Esophagus squamous epithelium (tissue), 5 donors: ENCODE measurements at places on chromosomes 5 and 9.

DNA sequence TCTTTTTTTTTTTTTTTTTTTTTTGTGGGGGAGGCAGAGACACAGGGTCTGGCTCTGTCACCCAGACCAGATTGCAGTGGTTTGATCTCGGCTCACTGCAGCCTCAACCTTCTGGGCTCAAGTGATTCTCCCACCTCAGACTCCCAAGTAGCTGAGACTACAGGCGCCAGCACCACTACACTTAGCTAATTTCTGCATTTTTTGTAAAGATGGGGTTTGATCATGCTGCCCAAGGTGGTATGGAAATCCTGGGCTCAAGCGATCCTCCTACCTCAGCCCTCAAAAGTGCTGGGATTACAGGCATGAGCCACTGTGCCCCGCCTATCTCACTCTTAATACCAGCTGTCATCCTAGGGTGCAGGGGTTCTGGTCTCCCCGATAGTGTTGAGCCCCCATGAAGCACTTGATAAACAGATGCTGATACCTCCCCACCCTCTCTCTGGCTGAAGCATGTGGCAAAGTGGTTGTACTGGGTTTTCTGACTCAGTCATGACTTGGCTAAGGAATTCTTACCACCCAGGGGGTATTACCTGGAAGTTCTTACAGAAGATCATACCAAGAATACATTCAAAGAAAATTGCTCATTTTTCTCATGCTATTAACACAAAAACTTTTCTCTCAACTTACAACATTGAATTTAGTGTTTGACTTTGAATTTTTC lies 110.2 kb upstream of the DAPK1 start:
- DNase-seq = no peak

DNA sequence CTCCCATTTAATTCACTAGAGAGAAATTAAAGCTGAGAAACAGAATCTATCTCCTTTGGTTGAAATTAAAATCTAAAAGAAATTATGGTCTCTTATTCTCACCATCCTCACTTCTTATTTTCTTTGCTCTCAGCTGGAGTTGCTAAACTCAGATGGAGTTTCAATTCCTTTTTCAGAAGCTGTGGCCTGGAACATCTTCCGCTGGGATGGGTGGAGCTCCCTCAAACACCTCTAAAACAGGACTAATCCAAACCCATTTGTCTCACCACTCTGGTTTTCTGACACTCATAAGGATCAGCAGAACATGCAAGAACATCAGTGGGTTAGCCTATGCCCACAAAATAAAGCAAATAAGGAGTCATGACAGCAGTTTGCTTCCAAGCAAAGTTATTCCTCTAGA lies 39.6 kb upstream of the CEP78 start:
- DNase-seq = no peak

DNA sequence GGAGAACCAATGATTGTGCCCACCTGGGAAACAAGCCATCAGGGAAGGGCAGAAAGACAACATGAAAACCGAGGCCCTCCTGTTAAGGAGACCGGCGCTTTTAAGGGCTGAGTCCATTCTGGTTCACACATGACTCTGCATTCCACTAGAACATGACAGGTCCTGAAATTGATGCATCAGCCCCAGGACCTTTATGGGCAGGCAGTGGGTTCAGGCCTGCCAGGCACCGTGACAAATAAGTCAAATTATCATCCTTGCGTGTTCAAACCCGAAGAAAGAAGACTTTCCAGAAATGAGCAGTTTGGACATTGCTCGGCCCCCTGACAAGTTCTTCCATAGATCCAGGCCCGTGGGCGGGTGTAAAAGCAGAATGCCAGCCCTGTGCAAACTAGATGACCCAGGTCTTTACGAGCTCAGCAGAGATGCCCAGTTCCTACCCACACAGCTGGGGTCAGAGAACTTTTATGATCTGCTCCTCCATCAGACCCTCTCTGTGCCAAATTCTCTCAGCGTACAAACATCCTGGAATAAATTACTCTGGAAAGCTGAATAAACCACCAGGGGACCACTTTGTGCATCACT lies 295.5 kb upstream of the WWC1 start:
- DNase-seq = no peak

- DNase-seq = no peak
Measured at GRCh38 chr9:36187414-36187813, 3.3 kb upstream of the CLTA start.

DNA sequence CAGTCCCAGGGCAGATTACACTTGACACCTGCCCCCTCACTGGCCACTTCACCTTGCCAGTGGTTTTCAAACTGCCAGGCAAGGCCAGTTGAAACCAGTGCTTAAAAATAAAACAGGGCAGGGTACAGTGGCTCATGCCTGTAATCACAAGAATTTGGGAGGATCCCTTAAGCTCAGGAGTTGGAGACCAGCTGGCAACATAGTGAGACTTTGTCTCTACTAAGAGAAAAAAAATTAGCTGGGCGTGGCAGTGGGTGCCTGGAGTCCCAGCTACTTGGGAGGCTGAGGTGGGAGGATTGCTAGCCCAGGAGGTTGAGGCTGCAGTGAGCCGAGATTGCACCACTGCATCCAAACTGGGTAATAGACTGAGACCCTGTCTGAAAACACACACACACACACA lies 58.1 kb downstream of the ROPN1L start:
- no peak for DNase-seq

DNA sequence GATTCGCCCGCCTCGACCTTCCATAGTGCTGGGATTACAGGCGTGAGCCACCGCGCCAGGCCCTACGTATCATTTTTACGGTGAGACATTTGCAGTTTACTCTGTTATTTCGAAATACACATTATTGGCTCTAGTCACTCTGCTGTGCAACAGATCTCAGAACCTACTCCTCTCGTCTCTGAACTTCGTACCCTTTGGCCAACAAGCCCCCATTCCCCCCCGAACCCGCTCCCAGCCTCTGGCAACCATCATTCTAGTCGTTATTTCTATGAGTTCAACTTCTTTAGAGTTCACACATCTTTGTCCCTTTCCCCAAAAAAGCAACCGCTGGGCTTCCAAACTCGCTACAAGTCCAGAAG lies 735 bp downstream of the PTGR1 start:
- no peak for DNase-seq

DNA sequence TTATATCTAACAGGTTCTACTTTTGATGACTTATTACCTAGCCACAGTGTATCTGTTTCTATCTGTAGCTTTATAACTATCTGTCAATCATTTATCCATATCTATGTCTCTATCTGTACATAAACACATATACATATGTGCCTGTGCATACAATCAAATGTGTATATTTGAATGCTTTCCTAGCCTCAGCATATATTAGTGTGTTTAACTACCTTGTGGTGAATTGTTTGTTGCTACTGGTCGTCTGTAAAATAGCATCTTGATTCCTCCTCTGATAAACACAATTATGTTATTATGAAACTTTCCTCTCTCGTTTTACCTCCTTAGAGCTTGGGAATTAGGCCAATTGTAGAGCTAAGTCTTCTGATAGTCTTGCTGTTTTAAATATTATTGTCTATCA lies 44.4 kb downstream of the PARP8 start:
- DNase-seq = no peak
